ENCODE measurements at places on chromosomes 7 and 10.

DNA sequence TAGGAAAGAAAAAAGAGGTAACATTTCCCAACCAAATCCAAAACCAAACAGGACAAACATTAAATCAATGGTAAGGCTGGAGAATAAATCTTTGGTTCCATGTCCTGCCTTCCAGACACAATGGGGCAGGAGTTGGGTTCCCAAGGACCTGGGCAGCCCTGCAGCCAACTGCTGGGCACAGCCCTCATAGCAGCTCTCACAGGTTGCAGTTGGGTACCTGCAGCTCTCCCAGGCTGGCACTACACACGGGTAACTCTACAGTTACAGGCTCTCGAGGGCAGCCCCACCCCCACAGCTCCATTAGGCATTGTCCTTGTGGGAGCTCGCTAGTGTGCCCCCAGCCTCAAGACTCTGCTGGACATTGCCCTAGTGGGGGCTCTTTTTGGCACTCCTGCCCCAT lies 7.5 kb downstream of the GRB10 start:
- no peak for DNase-seq

DNA sequence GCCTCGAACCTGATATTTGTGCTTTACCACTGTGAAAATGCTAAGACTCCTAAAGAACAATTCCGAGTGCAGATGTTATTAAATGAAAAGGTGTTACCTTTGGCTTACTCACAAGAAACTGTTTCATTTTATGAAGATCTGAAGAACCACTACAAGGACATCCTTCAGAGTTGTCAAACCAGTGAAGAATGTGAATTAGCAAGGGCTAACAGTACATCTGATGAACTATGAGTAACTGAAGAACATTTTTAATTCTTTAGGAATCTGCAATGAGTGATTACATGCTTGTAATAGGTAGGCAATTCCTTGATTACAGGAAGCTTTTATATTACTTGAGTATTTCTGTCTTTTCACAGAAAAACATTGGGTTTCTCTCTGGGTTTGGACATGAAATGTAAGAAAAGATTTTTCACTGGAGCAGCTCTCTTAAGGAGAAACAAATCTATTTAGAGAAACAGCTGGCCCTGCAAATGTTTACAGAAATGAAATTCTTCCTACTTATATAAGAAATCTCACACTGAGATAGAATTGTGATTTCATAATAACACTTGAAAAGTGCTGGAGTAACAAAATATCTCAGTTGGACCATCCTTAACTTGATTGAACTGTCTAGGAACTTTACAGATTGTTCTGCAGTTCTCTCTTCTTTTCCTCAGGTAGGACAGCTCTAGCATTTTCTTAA lies 47.7 kb downstream of the MINPP1 start:
- no peak for DNase-seq

DNA sequence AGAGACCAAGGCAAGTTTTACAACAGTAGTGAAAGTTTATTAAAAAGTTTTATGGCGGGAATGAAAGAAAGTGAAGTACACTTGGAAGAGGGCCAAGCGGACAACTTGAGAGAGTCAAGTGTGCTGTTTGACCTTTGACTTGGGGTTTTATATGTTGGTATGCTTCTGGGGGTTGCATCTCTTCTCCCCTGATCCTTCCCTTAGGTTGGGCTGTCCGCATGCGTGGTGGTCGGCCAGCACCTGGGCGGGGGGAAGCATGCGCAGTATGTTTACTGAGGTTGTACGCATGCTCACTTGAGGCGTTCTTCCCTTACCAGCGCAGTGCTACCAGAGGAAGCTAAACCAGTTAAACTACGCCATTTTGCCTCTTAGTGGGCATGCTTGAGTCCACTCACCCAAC lies 31.9 kb downstream of the NUP42 start:
- no peak for DNase-seq

GRCh38 chr10:70605161-70605560 lies 2.6 kb upstream of the PRF1 start:
- DNase-seq, result no peak

GRCh38 chr7:32256376-32256775 lies 186.2 kb upstream of the PDE1C start:
- DNase-seq, result no peak

DNA sequence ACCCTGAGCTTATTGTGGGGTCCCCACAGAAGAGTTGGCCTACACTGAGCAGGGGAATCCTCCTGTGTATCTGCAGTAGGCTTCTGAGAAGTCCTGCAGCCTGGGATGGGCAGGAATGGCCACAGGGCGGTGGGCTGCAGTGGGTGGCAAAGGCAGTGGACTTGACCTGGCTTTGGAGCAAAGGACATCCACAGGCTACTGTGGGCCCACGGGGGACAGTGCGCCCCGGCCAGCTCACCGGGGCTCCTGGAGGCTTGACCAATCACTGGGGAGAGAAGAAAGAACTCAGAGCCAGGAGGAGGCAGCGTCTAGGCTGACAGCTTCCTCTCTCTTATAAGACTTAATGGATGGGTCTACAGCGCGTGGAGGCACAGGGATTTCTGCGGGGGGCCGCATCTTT lies 488.8 kb upstream of the MGMT start:
- DNase-seq, result no peak

GRCh38 chr10:34786464-34786863 lies 28.6 kb downstream of the PARD3 start:
- no peak for DNase-seq

GRCh38 chr7:127879436-127879835 lies 151.8 kb downstream of the LRRC4 start:
- no peak for DNase-seq

- no peak for DNase-seq
Observed at GRCh38 chr7:55244006-55244745, 121.0 kb upstream of the LANCL2 start.

- DNase-seq, result no peak
Observed at GRCh38 chr10:88523739-88524400, 59.2 kb downstream of the RNLS start.

DNA sequence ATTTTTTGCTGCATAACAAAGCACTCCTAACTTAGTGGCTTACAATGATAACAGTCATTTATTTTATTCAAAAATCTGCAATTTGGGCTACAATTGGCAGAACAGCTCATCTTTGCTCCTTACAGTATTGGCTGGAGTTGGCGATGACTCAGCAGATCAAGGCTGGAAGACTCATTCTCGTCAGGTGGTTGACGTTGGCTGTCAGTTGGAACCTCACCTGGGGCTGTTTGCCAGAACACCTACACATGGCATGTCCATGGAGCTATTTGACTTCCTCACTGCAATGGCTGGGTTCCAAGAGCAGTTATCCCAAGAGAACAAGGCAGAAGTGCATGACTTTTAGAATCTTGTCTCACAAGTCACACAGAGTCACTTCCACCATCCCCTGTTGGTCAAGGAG lies 75.1 kb downstream of the NOD1 start:
- no peak for DNase-seq

DNA sequence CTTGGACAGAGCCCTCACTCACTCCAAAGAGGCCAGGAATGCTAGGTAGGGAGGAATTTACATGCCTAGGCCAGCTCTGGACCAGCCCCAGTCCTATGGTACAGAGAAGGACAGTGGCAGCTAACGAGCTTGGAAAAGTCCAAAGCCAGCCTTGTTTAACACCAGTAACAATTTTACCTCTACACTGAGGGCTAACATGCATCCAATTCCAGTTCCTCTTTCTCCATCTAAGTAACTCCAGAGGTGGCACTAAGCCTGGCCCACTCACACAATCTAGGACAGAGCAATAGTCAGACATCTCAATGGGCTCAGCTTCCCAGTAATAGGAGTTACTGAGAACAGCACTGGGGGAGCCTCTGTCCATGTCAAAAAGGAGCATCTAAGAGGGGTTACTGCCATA lies 5.7 kb upstream of the LCOR start:
- DNase-seq, result no peak

- DNase-seq, result no peak
Observed at GRCh38 chr10:126701526-126701925, 31.0 kb upstream of the C10orf90 start.

DNA sequence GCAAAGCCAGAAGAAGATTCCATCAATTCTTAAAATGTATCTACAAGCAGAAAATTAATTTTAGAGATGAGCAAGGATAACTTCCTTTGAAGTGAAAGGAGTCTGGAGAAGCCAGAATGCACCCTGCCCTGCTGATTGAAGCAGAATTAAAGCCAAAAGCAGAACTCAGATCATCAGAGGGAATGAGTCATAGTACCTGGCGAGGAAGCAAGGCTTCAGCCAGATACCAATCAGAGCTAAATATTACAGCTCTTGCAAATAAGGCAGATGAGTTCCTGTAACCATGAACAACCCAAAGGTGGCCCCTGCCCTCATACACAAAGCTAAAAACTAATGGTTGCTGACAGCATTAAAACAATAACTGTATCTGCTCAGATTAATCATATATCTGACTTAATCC lies 10.4 kb downstream of the HTR7 start:
- no peak for DNase-seq

- DNase-seq, result no peak
Observed at GRCh38 chr7:76155938-76156337, 45.8 kb upstream of the SRRM3 start.

- DNase-seq, result no peak
Observed at GRCh38 chr7:118753479-118753878, 529.0 kb downstream of the ANKRD7 start.

- no peak for DNase-seq
Observed at GRCh38 chr10:99828464-99828863, 46.0 kb downstream of the ABCC2 start.

- DNase-seq, result no peak
Observed at GRCh38 chr10:79422178-79422892, 23.1 kb downstream of the ZCCHC24 start.

- DNase-seq, result no peak
Observed at GRCh38 chr10:44172883-44173607, 211.9 kb downstream of the CXCL12 start.

- no peak for DNase-seq
Observed at GRCh38 chr7:93185303-93186027, 37.3 kb upstream of the SAMD9L start.

Data from cortex of kidney (tissue), 1 donor.